ENCODE measurements at places on chromosomes 12 and 14. TPM values are rescaled to one million over a fixed set of nuclear protein-coding genes. Genes with fewer than 3 reads are reported as not detected.

FGF6 gene
- not detected for total RNA-seq

SLC39A2 gene
- not detected for total RNA-seq

AQP5 gene
- total RNA-seq: not detected

POTEG gene
- total RNA-seq: not detected

LRRC10 gene
- total RNA-seq: not detected

GPR84 gene
- total RNA-seq: not detected

SERPINA4 gene
- total RNA-seq: not detected

Data from A549 treated with CORT108297 at 1 μM for 4 hours (cell line).